ENCODE measurements at places on chromosomes 11 and 22.

GRCh38 chr11:68002938-68003845, 705 bp downstream of the UNC93B1 start:
- DNase-seq: no peak

GRCh38 chr11:62954478-62954877, 30.3 kb downstream of the SLC22A6 start:
- DNase-seq: no peak

DNA sequence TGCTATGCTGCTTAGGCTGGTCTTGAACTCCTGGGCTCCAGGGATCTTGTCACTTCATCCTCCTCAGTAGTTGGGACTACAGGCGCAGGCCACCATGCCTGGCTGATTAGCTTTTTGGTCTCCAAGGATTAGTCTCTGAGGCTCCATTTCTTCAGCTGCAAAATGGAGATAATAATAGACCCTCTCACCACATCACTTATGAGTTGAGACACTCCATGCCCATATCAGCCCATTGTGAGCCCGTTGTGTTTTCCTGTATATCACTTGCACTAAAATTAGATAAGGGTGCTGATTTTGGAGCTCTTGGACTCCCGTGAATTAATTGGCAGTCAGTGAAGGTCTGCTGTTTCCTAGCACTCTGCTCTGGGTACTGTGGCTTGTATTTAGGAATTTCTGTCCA, 36.0 kb downstream of the DEPDC5 start:
- DNase-seq: no peak

DNA sequence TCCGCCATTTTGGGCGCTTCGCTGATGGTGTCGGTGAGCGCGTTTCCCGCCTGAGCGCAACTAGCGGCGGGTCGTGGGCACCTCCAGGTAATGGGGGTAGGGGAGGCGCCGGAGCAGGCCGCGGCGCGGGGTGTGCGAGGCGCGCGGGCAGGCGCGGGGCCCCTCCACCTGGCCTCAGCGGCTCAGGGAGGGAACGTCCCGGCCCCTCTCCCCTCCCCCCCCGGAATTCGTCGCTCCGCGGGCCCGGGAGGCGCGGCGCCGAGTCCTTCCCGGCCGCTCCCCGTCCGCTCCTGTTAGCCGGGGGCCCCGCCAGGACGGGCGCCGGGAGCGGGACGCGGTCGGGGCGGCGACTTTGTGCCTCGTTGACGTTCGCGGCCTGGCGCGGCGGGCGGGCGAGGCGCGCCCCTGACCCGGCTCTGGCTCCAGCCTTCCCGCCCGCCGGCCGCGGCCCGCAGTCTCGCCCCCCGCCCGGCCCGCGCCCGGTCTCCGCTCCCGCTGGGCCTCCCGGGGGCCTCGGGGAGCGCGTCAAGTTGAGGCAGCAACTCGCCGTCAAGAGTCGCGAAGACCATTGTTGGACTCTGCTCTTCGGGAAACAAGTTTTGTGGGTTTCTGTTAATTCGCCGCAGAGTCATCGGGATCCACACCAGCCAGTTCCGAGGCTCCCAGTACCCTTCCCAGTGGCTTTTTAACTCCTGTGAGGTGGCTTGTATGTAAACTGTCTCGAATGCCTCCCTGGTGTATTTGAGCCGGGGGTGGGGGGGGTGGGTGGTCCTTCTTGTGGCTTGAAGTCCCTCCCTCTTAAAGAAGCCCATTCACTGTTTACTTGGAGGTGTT, at the start of gene PPP6R3:
Gene PPP6R3, plus strand, starts transcription at position 12 of the 834 bp plus-strand sequence. CDS start 76,913 bp downstream, outside the sequence.
- DNase-seq: no peak

Data from stimulated activated CD4-positive, alpha-beta T cell treated with anti-CD3 and anti-CD28 coated beads, TNF-alpha, amount 100 ng/mL, for 1 hour (primary cell).